ENCODE measurements at places on chromosomes 3 and 15. TPM values are rescaled to one million over a fixed set of nuclear protein-coding genes. Genes with fewer than 3 reads are reported as not detected.

Gene OXNAD1
- total RNA-seq: 6.9 TPM

Gene HDGFL3
- total RNA-seq: 20.8 TPM

Gene FOXB1
- total RNA-seq: not detected

DNA sequence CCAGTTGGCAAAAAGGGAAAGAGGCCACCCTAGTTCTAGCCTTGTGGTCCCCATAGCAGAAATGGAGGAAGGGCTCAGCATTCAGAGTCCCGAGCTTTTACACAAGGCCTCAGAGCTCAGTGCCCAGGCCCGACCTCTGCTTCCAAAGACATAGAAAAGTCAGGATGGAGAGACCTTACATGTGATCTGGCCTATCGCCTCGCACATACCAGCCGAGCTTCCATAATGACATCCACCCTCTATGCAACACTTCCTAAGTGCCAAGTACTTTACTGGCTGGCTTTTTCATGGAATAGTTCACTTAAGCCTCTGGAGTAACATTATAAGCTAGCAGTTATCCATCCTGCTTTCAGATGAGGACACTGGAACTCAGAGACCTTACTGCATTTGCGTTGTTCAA, 275.9 kb downstream of the FAM43A start:
- no peak for DNase-seq

DNA sequence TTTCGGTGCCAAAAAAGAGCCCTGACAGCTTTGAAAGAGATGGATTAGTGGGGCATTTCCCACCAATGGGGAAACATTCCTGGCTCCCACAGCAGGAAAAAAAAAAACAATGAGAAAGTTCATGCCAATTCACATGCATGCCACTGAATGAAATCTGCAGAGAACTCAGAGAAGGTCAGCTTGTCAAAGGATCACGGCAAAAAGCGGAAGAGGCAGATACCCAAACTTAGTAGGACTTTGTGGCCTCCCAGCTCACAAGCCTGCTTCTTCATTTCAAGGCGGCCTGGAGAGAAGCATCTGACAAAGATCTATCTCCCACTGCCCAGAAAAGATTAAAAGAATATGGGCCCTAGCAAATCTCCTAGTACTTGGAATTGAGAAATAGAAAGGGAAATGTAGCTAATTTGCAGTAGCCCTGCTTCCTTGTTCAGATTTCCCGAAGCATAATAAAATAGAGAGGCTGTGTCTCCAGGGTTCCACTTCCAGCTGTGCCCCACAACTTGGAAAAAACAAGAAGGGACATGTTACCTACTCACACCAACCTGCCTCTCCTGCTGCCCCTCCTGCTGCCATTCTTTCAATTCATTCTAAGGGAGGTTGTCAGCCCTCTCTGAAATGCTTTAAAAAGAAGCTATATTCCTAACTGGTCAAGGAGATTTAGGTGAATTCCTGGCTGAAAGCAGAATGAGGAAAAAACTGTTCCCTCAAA, 170.4 kb downstream of the FHIT start:
- DNase-seq: no peak

DNA sequence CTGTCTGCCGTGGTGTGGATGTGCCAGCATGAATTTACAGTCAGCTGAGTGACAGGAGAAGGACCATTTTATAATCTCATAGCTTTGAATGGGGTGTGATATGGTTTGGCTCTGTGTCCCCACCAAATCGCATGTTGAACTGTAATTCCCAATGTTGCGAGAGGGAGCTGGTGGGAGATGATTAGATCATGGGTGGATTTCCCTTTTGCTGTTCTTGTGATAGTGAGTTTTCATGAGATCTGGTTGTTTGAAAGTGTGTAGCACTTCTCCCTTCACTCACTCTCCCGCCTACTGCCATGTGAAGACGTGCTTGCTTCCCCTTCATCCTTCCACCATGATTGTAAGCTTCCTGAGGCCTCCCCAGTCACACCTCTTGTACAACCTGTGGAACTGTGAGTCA, 111.9 kb upstream of the CHD2 start:
- no peak for DNase-seq

GRCh38 chr15:91885714-91886270, 32.3 kb downstream of the SLCO3A1 start:
- no peak for DNase-seq

DNA sequence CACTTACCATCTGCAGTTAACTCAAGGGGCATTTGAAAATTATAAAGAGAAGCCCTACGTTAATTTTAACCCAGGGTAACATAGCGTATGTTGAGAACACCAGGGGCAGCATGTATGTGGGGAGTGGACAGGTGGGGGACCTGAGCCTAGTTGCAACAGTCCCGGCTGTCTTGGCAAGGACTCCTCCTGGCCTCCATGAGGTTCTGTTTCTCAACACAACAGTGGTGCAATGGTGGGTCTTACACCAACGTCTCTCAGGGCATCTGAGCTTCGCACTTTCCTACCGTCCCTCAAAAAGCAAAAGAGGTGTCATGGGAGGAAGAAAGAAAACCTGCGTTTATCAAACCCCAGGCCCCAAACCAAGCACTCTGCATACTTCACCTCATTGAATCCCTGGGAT, 50.6 kb downstream of the MGLL start:
- no peak for DNase-seq

DNA sequence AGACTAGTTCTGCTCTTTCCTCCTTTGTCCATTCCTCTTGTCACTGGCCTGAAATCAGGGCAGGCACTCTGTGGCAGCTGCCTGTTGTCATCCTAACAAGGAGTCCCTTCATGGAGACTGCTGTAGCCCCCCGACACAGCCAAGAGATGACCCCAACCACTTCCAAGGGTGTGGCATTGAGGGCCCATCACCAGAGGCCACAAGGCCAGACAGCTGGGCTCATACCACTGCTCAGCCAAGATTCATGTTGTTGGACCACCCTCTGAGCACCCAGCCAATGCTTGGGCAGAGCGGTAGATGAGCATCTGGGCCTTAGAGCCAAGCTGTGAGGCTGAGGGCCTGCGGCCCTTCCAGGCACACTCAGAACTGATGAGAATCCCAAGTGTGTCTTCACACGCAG, 85.4 kb downstream of the EPHB1 start:
- DNase-seq: no peak

DNA sequence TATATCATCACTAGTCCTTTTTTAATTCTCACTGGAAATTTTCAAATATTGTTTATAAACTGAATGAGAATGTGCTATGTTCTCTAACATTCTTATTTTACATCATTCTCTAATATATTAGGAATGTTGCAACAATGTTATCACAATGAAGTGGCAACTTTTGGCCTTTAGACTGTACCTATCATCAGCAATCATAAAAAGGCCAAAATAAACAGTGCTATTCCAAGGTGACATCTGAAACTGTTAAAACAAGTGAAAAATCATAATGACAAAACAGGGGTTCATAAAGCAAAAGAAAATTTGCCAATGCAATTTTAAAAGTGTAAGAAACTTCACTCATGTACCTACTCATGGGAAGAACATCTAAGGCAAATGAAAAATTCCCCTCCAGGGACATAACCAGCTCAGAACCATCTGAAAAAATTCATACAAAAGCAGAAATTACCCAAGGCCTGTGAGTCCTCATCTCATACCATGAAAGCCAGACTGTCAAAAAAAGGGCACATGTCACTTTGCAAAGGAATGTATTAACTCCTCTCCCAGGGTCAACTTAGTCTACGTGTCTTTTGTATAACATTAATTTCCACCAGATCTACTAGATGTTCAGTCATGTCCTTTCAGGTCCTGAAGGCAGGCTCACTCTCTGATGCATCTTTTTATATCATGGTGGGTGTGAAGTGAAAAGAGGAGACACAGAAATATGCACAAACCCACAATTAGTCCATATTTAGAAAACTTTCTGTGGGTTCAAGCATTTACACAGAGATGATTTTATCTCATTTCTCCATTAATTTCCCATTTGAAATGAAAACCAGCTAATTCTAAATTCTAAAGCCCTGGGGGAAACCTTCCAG, 211.9 kb downstream of the CBLB start:
- no peak for DNase-seq

GRCh38 chr15:75230016-75230343, 28.2 kb upstream of the GOLGA6C start:
- DNase-seq: no peak

GRCh38 chr3:123508178-123508577, 59.3 kb upstream of the ADCY5 start:
- DNase-seq: no peak
